Progenitor cell of endocrine pancreas (in vitro differentiated cells): ENCODE measurements at places on chromosomes 13 and 19. TPM values are rescaled to one million over a fixed set of nuclear protein-coding genes. Genes with fewer than 3 reads are reported as not detected.
A peak's percentile ranks its signal among the peaks of the same experiment; 100 is the strongest.

DNA sequence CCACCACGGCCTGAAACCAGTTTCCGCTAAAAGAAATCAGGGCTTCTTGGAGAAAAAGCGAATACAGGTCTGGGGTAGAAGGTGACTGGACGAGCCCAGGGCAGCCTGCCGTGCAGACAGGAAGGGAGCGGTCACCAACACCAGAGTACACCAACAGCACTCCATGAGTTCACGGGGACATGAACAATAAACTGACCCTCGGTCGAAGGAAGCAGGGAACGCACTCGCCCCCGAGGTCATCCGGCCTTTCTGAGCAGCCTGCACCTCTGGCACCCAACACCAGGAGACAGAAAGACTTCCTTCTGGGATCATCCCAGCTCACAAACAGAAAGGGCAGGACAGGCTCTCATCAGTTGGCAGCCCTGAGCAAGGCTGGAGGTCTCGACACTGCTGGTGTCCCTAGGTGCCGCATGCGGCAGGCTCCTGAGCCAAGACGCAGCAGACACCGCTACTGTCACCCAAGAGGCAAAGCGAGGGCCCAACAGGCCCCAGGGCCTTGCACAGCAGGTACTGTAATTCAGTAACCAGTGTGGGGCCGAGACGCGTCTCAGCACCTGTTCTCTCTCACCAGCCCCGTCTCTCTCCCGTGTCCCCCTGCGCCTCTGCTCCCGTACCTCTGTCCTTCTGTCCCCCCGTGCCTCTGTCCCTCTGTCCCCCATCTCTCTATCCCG is 18.0 kb downstream of the DCUN1D2 start:
- H3K4me1 ChIP-seq: peaks cover 9% of the 10 kb centered on the region
- DNase-seq: no peak

- H3K27me3 ChIP-seq: no peaks in the 10 kb centered on the region
- H3K27ac ChIP-seq: no peak overlapping the region
- H3K36me3 ChIP-seq: peaks cover 8% of the 10 kb centered on the region
- DNase-seq: no peak
Observed at GRCh38 chr19:5321851-5322681, 18.5 kb downstream of the PTPRS start.

DNA sequence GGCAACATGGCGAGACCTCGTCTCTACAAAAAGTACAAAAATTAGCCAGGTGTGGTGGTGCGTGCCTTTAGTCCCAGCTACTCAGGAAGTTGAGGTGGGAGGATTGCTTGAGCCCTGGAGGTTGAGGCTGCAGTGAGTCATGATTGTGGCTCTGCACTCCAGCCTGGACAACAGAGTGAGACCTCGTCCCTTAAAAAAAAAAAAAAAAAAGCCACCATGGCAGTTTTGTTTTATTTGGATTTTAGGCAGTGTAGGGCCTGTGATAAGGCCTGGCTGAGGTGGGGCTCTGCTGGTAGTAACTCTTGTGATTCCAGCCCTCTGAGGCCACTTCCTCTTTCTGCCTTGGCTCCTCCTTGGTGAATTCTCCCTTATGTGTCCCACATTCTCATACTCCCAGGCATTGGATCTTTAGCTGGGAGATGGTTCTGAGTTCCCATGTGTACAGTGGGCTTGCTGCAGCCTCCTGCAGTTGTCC is 39.2 kb downstream of the GATAD2A start:
- no peaks in the 10 kb centered on the region for H3K27me3 ChIP-seq
- H3K4me1 ChIP-seq: peaks cover 8% of the 10 kb centered on the region
- peak overlapping the region; percentile 63 for H3K27ac ChIP-seq
- H3K36me3 ChIP-seq: peaks cover 2% of the 10 kb centered on the region

- no peaks in the 10 kb centered on the region for H3K4me1 ChIP-seq
- no peak for DNase-seq
- no peak within 1 kb of the TSS for H3K4me3 ChIP-seq
Observed at GRCh38 chr19:14582894-14583340, at the start of gene CLEC17A. Gene CLEC17A, plus strand, starts transcription at chr19:14583084. Its CDS starts 77 bp downstream, at chr19:14583161.

DNA sequence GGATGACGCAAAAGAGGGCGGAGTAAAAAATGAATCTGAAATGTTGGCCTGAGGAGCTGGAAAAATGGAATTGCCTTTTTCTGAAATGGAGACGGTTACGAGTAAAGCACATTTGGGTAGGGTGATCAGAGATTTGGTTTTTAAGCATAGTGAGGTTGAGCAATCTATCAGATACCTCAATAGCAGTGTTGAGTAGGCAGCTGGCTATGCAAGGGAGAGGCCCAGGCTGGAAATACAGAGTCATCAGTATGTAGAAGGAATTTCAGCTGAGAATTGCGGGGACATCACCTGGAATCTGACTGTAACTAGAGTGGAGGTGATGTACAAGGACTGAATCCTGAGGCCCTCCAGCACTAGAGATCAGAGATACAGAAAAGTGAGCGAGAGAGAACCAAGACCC is 224.8 kb downstream of the LMO7 start:
- no peaks in the 10 kb centered on the region for H3K27me3 ChIP-seq
- H3K4me1 ChIP-seq: peaks cover 5% of the 10 kb centered on the region
- DNase-seq: no peak
- H3K4me3 ChIP-seq: no peak overlapping the region
- no peak overlapping the region for H3K27ac ChIP-seq
- no peaks in the 10 kb centered on the region for H3K36me3 ChIP-seq

- peak overlapping the region; percentile 93 for H3K4me3 ChIP-seq
- peak overlapping the region; percentile 98 for H3K27ac ChIP-seq
- no peak for DNase-seq
Observed at GRCh38 chr19:58154287-58154678, 3.7 kb upstream of the ZNF329 start.

DNA sequence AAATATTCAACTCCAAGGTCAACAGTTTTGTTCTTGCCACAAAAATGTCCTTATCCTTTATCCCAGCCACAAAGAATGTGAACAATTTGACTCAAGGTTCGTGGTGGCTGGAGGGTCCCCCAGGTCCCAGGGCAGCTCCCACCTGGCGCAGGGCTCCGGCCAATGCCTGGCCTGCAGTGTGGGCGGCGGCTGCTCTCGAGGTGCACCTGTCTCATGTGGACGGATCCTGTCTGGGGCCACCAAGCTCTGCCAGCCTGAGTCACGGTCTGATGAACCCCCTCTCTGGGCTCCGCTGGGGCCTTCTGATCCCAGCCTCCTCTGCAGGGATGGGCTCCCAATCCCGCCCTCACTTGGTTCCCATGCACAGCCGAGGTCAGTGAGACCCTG is 49.4 kb downstream of the GAS6 start:
- no peaks in the 10 kb centered on the region for H3K36me3 ChIP-seq
- no peak overlapping the region for H3K27ac ChIP-seq
- H3K27me3 ChIP-seq: peaks cover 6% of the 10 kb centered on the region
- H3K4me3 ChIP-seq: no peak overlapping the region
- no peaks in the 10 kb centered on the region for H3K4me1 ChIP-seq

- H3K27me3 ChIP-seq: no peaks in the 10 kb centered on the region
- no peak overlapping the region for H3K4me3 ChIP-seq
- DNase-seq: no peak
- no peaks in the 10 kb centered on the region for H3K36me3 ChIP-seq
- no peak overlapping the region for H3K27ac ChIP-seq
Observed at GRCh38 chr13:24357756-24358155, 48.4 kb downstream of the C1QTNF9 start.

Gene CEACAM4
- total RNA-seq: not detected in 2 replicates

Gene LRRC4B
- total RNA-seq: 1.0 and 1.2 TPM in 2 replicates

Gene ITGBL1
- total RNA-seq: not detected in 2 replicates

Gene IL17D
- 6.3 and 6.4 TPM in 2 replicates for total RNA-seq

Gene BRME1
- 6.1 and 8.9 TPM in 2 replicates for total RNA-seq
